ENCODE measurements at places on chromosomes 4 and X. TPM values are rescaled to one million over a fixed set of nuclear protein-coding genes. Genes with fewer than 3 reads are reported as not detected.

The PAGE1 gene
- not detected for total RNA-seq

The ELF4 gene
- 28.7 TPM for total RNA-seq

The MAGED4 gene
- 10.2 TPM for total RNA-seq

The MUC7 gene
- total RNA-seq = not detected

The PCDH19 gene
- total RNA-seq = not detected

The LEF1 gene
- not detected for total RNA-seq

The CCSER1 gene
- total RNA-seq = not detected

The MEPE gene
- not detected for total RNA-seq

The MMRN1 gene
- not detected for total RNA-seq

The CT83 gene
- not detected for total RNA-seq

The SH2D1A gene
- total RNA-seq = not detected

The ARMCX1 gene
- total RNA-seq = 0.34 TPM

The TRAPPC2 gene
- 8.1 TPM for total RNA-seq

The TCP11X2 gene
- total RNA-seq = not detected

The EDNRA gene
- total RNA-seq = 0.30 TPM

The MAGEA2B gene
- total RNA-seq = not detected

The FHIP1A gene
- 0.84 TPM for total RNA-seq

The RAB41 gene
- not detected for total RNA-seq

The RHOXF2B gene
- not detected for total RNA-seq

The ETDB gene
- not detected for total RNA-seq

The STPG2 gene
- not detected for total RNA-seq

The ABLIM2 gene
- 4.4 TPM for total RNA-seq

The VEGFC gene
- total RNA-seq = 10.5 TPM

The USP17L25 gene
- not detected for total RNA-seq

The KLF8 gene
- not detected for total RNA-seq

The KCNE5 gene
- total RNA-seq = 0.24 TPM

The FHDC1 gene
- 0.64 TPM for total RNA-seq

The MAGEA12 gene
- total RNA-seq = 0.15 TPM

The HOPX gene
- total RNA-seq = not detected

Measured in A549 treated with Mapracorat at 1 μM for 4 hours (cell line).